ENCODE measurements at places on chromosomes 3 and 15.

DNA sequence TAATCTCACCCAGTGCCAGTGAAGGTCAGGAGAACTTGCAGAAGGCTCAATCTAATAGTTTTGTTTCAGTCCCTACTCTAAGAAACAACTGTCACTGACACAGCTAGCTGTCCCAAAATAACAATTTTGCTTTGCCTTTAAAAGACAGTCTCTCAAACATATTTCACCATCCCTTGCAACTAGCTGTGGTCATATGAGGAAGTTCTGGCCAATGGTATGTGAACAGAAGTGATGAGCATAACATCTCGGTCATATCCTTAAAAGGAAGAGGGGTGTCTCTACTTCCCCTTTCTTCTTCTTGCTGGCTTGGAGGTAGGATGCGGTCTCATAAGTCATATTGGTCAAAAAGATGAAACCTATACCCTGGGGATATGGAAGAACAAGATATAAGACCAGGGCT, 198.1 kb downstream of the NEK10 start:
- DNase-seq = no peak

DNA sequence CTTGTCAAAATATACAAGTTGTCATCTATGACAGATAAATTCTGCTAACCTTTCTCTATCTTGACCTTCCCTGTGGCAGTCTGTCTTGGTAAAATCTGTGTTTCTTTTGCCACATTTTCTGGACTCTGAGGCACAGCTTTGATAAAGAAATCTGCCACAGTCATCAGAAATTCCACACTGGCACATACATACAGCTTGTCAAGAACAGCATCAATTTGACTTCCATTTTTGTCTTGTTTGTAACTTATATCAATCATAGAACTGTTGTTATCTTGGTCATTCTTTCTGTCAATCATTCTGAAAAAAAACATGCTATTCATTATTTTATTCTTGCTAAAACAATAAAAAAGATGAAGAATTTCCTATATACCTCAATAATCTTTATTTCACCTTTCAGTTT, 130.8 kb downstream of the VPS13C start:
- no peak for DNase-seq

GRCh38 chr3:120587332-120587975, 8.7 kb upstream of the NDUFB4 start:
- no peak for DNase-seq

DNA sequence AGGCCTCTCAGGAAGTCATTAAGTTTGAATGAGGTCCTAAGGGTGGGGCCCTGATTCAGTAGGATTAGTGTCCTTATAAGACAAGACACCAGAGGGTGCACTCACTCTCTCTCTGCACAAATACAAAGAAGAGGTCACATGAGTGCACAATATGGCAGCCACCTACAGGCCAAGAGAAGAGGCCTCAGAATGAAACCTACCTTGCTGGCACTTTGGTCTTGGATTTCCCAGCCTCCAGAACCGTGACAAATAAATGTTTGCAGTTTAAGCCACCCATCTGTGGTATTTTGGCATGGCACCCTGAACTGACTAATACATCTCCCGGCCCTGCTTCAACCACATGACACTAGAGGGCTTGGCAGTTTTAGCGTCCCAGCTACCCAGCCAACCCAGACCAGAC, 73.9 kb upstream of the CHRNB4 start:
- no peak for DNase-seq

- DNase-seq = no peak
Measured at GRCh38 chr3:170485696-170486095, 67.0 kb downstream of the CLDN11 start.

- no peak for DNase-seq
Measured at GRCh38 chr3:20422391-20422790, 236.4 kb upstream of the SGO1 start.

DNA sequence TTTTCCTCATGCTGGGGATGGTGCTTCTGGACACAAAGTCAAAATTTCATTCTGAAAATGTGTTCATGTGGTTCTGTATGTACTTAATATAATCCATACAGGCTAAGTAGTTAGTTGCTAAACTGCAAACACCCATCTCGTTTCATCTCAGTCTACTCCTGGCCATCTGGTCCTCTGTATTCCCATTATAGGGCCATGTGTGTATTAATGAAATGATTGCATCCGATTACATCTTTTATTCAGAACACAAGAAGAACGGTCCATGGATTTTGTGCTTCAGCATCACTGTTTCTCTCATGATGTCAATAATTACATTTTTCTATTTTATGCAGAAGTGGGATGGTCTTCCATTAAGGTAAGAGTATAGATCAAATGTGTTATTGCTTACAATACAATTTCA, 6.1 kb upstream of the GJD2 start:
- no peak for DNase-seq

- no peak for DNase-seq
Measured at GRCh38 chr3:25785826-25786225, 2.6 kb upstream of the NGLY1 start.

GRCh38 chr3:171755015-171755589, 55.2 kb downstream of the PLD1 start:
- no peak for DNase-seq

DNA sequence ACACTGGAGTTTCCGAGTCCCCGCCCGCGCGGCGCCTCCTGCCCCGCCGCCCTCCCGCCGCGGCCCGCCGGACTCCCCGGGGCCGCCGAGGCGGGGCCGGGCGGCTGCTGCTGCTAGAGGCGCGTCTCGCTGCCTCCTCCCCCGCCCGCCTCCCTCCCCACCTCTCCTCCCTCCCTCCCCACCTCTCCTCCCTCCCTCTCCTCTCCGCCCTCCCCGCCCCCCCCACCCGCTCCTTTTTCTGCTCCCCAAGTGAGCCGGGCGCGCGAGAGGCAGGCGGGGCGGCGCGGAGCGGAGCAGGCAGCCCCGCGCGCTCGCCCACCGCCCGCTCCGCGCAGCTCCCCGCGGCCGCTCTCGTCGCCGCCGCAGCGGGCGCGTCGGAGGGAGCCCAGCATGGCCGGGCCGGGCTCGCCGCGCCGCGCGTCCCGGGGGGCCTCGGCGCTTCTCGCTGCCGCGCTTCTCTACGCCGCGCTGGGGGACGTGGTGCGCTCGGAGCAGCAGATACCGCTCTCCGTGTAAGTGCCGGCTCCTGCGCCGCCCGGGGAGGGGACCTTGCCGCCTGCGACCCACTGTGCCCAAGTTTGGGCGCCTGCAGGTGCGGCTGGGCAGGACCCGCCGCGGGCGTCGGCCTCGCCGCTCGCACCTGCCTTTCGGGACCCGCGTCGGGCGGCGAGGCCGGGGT, at the start of gene CACNA2D3:
Gene CACNA2D3 (plus strand): TSS at position 229 of the 679 bp plus-strand sequence.
- no peak for DNase-seq

DNA sequence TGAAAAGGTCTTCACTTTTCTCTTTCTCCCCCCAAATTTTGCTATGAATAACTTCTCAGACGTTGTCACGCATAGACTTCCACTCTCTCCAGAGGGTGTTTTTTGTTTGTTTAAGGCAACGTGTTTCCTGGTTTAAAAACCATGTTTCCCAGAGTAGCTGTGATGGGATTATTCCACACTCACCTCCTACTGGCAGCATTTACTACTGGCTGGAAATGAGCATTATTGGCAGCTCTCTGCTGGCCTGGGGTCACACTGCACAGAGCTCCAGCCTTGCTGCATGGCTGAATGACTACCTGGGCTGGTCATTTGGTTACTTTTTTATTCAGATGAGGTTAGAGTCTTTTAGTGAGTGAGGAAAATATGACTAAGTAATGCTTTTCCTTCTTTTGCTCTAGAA, 65.2 kb downstream of the RARB start:
- no peak for DNase-seq

DNA sequence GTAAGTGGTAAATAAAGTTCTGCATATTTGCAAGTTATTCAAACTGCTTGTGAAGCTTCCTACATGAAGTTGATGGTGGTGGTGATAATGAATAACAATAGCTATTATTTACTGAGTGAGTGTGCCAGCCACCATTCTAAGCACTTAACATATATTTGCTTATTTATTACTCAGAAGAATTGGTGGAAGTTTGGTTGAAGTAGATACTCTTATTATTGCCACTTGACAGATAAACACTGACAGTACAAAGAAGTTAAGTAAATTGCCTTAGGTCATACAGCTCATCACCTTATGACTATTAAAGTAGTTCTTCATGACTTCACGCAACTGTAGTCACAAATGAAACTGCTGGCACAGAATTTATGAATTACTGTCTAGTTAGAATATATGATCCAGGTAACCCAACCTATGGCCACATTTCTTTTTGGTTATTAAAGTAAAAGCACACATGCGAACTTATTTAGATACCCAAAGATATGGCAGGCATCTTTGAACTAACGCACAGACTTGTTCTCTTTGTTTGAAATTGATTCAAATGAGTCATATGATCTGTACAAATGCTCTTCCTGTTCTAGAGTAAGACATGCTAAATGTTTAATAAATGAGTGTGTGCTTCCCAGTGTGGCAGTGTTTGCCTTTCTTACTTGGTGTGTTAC, 99.8 kb upstream of the NR2F2 start:
- DNase-seq = no peak

DNA sequence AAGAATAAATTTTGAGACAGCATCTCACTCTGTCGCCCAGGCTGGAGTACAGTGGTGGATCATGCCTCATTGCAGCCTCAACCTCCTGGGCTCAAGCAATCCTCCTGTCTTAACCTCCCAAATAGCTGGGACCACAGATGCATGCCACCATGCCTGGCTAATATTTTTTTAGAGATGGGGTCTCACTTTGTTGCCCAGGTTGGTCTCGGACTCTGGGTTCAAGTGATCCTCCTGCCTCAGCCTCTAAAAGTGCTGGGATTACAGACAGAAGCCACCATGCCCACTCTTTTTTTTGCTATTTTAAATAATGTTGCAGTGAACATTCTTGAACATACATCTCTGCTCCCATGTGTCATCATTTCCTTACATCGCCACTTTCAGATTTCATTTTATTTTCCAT, 6.8 kb upstream of the SLC51B start:
- DNase-seq = no peak

DNA sequence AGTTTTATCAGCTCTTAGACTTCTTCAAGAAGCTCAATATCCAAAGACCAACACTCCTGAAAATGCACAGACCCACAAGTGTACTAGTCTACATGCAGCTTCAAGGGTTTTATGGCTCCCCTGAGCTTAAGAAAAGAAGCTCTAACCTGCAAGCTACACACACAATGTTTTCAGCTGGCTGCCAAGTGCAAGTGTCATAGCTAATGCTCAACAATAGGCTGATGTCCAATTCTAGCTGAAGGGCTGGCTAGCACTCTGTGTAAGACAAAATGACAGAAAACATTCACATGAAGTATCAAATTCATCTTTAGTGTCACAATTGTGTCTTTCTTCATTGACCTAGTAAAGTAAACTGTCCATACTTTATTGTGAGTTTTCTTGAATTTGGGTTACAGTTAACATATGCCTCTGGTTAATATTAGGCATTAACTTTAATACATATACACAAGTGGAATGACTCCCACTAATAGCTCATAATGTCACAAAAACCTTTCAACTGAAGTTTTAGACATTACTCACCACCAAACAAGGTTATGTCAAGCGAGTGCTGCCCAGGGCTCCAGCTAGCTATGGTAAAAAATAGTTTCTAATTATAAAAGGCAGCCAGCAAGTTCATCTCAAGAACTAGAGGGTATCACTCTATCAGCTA, 15.1 kb downstream of the ABI3BP start:
- no peak for DNase-seq

- DNase-seq = peak; percentile 59
Measured at GRCh38 chr3:15859507-15860013, 61.8 kb upstream of the ANKRD28 start.

DNA sequence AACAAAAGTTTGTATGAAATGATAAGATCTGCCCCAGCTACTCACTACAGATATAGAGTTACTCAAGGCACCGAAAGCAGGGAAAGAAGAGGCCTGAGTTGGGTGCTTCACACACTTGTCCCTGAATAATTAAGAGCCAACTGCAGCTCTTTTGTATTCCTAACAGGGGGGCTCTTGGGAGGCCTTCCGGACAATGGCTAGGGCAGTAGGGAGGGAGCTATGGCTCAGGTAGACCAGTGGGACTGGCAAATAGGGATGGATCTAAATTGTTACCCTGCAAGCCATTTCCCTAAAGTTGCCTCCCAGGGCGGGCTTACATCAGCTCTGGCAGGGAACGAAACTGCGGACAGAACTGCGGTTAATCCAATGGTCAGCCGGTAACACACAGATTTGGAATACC, 6.2 kb downstream of the SEMA5B start:
- no peak for DNase-seq

- DNase-seq = no peak
Measured at GRCh38 chr3:151593928-151594327, 133.1 kb upstream of the IGSF10 start.

- no peak for DNase-seq
Measured at GRCh38 chr3:124235446-124235845, 243.5 kb upstream of the ROPN1 start.

DNA sequence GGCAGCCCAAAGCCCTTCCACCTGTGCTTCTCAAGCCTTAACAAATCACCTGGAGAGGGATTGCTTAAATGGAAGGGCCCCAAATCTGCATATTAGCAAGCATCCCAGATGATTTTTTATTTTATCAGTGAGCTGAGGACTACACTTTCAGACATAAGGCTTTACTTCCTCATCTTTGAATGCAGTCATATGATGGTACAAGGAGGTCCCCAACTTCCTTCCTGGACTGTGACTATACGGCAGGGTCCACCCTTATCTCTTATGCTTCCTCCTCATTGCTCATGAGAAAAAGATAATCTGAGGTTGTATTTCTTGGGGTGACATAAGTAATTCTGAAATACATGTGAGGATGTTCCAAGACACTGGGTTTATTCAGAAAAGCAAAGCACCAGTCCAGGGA, 13.7 kb upstream of the HEG1 start:
- DNase-seq = no peak

DNA sequence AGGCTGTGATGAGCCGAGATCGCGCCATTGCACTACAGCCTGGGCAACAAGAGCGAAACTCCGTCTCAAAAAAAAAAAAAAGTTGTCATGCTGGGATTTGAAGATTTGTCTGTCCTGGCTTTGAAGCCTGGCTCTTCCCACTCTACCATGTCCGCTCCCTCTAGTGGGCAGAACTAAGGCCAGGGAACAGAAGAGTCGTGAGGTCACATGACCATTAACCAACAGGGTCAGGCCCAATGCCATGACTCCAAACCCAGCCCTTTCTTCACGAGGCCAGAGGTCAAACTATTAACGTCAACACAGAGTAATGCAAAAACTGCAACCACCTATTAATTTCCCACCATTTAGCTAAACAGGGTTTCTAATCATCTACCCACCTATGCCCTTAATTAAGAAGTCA, 212.1 kb downstream of the ADAMTS17 start:
- no peak for DNase-seq

Measured in activated CD8-positive, alpha-beta memory T cell treated with anti-CD3 and anti-CD28 coated beads for 4 hours (primary cell).